ENCODE measurements at places on chromosomes 16 and 17. TPM values are rescaled to one million over a fixed set of nuclear protein-coding genes. Genes with fewer than 3 reads are reported as not detected.

The PITPNM3 gene
- 0.12 TPM for total RNA-seq

The TMED6 gene
- not detected for total RNA-seq

The ARL5C gene
- total RNA-seq, result not detected

The GPR142 gene
- total RNA-seq, result not detected

GRCh38 chr17:41697122-41697962 is 8.7 kb downstream of the EIF1 start:
- no peak for DNase-seq

DNA sequence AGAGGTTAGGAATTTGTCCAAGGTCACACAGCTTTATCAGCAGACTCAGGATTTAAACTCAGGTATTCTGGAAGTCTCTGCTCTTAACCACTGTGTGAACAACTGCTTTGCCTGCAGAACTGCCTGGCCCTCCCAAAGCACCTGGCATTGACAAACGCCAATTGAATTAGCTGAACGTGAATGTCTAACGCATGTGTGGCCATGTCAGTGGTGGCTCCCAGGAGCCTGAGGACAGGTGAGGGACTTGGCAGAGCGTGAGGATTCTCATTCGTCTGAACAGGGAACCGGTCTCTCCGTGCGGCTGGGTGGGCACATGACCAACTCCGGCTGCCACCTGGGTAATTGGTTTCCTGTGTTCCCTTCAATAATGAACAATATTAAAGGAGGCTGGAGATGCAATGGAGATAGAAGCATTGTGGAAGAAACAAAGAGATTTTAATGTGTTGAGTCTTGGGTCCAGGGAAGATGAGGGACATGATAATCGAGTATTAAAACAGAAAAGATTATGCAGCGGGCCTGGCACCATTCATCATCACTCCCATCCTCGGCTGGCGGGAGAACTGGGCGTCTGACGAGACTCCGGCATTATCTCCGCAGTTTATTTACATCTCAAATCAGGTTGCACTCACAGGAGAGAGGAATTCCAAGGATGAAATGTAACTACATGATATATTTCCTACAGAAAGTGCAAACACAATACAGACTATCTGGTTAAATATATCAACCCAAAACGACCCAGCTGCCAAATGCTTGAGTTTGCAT is 113.5 kb downstream of the NPIPB5 start:
- DNase-seq, result no peak

- DNase-seq, result no peak
Measured at GRCh38 chr17:76645481-76645880, 1.9 kb upstream of the ST6GALNAC1 start.

- no peak for DNase-seq
Measured at GRCh38 chr17:2700491-2701141, 10.9 kb downstream of the CLUH start.

DNA sequence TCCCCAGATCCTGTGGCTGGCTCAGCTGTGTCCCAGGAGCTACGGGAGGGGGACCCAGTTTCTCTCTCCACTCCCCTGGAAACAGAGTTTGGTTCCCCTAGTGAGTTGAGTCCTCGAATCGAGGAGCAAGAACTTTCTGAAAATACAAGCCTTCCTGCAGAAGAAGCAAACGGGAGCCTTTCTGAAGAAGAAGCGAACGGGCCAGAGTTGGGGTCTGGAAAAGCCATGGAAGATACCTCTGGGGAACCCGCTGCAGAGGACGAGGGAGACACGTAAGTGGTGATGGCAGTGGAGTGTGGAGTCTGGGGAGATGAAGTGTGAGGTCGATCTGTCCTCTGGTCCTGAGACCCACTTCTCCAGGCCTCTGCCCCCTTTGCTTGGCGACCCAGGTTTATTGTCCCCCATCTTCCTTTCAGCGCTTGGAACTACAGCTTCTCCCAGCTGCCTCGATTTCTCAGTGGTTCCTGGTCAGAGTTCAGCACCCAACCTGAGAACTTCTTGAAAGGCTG is 585 bp downstream of the WRAP53 start:
- DNase-seq, result no peak

DNA sequence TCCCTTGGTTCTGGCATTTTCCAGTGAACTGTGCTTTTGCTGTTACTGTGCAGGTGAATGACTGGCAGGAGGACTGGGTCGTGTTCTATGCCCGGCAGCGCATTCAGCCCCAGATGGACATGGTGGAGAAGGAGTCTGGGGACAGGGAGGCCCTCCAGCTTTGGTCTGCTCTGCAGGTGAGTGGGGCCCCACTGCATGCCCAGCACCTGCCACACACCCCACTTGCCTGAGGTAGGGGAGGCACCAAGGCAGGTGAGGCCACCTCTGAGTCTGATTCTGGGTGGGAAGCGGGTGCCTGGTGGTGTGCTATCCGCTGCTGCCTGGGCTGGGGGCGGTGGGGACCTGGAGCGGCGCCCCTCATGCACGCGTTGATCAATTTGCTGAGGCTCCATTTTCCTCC is 9.0 kb upstream of the FN3K start:
- DNase-seq, result no peak

DNA sequence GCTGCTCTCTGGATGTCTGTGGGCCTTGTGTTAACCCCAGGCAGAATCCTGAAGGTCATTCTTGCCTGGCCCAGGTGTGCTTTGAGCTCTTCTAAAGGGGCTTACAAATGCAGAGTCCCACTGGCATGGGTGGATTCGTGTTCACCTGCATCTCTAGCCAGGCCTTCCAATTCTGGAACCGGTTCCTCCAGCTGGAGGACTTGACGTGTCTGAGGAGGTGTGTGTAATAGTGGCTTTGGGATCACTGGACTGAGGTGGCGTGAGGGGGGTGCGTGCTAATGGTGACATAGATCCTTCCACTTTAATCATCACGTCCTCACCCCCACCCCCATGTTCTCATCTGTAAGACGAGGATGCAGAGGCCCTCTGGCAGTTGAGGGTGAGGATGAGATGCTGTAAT is 4.8 kb downstream of the GSE1 start:
- DNase-seq, result no peak

GRCh38 chr16:1656808-1657617 is 21.1 kb upstream of the JPT2 start:
- no peak for DNase-seq

DNA sequence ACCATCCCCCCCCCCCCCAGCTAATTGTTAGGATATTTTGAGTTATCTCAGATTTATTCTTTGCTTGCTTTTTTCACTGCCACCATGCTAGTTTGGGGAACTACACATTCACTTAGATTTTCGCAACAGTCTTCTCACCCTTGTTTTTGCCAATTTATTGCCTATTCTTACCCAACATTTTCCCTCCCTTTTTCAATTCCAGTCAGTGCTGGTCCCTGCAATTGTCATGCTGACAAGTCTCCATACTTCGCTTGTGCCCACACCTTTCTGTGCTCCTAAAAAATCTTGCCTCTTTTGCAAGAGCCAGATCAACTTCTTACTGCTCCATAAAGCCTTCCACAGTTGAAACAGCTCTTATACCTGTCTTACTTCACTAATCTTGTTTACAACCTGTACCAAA is 16.3 kb downstream of the TNRC6A start:
- no peak for DNase-seq

DNA sequence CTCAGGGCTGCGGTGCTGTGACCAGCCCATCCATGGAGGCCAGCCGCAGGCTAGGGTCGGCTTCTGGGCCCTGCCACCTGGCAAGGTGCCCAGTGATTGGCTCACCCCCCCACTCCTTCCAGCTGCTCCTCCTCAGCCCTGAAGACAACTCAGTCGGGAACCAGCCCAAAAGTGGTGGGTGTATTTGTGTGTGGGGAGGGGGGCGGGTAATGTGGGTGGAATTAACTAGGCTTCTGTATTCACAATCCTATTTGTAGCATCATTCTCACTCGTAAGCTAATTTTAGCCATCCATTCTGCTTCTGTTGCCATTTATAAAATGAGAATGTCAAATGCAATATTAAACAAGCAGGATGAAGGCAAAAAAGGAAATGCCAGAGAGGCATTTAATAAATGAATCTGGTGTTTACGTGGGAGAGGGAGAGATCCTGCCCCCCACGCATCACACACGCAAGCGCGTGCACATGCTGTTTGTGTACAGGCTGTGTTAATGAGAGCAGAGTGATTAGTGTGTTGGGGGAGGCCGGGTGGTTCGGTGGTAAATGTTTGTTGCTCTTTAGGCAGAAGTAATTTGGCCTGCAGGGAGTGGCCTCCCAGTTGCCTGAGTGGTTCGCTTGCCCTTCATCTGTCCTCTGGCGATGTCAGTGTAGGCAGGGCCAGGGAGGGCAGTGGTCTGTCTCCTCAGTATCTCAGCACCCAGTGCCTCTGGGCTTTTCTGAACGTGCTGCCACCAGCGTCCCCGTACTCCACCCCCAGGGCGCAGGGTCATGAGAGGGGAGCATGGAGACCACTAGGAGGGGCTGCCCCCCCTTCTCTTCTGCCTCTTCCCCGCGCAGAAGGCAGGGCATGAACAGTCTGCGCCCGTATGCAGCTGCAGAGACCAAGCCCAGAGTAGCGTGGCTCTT is 140.1 kb downstream of the CCDC182 start:
- peak; percentile 51 for DNase-seq

GRCh38 chr17:50028736-50029120 is 27.2 kb upstream of the ITGA3 start:
- DNase-seq, result no peak

DNA sequence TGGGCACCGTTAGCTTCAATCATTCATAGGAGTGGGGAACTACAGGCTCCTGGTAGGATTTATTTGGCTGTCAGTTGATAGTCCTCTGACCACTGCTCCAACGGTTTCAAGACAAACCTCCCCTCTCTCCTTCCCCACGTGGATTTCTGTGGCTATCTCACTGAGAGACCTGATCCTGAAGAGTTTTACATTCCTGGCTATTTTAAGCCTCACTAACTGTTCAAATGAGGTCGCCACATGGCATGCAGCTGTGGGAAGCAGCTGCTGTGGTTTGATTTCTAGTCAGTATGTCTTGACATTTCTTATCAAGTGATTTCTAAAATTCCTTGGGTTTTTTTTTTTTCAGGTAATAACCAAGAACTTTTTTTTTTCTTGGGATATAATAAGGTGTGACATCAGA is 38.3 kb downstream of the CDK5R1 start:
- peak; percentile 84 for DNase-seq

DNA sequence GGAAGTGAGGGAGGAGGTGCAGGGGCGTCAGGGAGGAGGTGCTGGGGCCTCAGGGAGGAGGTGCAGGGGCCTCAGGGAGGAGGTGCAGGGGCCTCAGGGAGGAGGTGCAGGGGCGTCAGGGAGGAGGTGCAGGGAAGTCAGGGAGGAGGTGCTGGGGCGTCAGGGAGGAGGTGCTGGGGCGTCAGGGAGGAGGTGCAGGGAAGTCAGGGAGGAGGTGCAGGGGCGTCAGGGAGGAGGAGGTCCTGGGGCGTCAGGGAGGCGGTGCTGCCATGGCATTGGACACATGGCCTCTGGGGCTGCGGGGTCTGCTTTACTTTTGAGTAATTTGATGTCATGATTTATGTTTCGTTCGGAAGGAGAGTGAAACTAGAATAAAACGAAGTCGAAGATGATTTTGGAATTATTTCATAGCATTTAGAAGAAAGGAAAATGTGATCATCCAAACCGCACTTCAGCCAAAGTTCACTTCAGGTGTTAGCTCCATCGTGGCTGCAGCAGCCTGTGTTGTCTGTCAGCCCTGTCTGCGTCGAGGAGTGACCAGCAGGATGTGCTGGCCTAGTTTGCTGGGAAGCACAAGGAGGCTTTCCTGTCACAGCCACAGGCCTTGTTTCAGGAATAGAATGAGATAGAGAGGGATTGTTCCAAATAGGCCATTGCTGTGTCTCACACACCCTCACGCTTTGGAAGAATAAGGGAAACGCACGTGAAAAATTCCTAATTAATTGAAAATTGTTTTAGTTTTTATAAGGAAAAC is 42.8 kb downstream of the RAB11FIP3 start:
- DNase-seq, result no peak

DNA sequence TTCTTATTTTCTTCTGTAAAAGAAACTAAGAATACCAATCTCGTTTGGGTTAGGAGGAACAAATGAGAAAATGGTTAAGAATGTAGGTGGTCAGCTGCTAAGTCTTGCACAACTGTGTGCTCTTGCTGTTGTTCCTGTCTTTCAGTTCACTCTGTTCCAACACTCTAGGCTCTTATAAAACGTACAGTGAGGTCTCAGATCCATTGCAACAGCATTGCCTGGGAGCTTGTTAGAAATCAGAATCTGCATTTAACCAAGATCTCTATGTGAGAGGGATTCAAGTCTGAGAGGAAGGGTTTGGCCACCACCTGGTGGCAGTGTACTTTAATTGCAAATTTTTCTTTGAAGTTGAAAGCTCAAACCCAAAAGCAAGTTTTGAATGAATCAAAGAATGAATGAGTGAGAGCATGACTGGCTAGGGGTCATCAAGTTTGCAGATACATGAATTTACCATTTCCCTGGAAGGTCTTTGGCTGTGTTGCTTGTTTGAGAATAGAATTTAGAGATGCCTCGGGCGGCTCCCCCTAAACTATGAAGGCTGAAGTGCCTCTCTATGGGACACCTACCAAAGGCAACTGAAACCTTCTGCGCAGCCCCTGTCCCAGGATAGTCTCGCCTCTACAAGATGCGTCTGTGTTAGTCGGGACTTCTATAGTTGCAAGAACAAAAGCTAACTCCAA is 2.5 kb downstream of the ALOX15B start:
- DNase-seq, result peak; percentile 62

DNA sequence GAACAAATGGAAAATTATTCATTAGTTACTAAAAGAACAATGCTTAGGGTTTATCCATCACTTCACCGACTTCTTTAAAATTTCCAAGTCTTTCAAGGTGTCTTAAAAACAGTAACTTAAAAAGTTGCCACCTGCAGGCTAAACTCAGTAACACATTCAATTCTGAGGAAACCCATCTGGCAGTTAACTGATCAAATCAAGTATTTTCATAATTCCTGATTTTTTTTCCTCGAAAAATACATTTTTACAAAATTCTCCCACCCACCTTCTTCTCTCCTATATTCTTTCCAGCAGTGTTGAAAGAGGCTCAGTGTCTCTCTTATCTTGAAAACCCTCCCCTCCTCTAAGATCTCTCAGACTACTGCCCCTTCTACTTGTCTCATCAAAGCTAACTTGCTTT is 29.9 kb downstream of the PARN start:
- peak; percentile 16 for DNase-seq

DNA sequence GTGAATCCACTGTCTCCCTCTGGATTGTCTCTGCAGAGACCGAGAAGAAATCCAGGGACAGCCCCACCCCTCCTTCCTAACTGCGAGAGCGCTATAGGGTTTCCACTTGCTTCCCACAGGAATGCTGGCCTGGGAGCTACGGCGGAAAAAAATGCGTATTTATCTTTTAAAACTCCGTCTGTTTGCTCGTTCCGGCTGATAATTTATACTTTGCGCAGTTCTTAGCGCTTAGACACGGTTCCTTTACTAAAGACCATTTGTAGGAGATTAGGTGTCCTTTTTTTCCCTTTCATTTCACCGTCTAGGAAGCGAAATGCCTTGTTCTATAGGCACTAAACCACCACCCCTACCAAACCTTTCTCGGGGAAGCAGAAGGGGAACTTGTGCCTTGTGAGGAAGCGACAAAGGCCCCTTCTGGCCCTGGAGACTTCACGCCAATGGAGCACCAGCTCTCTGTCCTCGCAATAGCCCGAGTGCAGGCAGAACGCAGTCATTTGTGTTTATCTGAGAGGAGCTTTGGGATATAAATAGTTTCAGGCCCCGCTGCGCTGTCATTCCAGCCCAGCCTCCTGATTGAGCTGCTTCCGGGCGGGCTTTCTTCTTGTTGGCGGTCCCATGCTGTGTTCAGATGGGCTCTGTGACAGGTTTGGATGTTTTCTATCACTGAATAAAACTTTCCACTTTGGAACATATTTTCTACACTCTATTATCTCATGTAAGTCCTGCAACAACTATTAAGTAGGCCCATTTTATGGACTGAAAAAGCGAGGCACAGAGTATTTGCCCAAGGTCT is 791 bp upstream of the SUPT4H1 start:
- DNase-seq, result peak; percentile 61

- DNase-seq, result no peak
Measured at GRCh38 chr16:87461466-87461991, 31.3 kb downstream of the ZCCHC14 start.

All from RPMI7951 (cell line).